RWPE2 (cell line): ENCODE measurements at places on chromosomes 3 and 15.
A peak's percentile ranks its signal among the peaks of the same experiment; 100 is the strongest.

DNA sequence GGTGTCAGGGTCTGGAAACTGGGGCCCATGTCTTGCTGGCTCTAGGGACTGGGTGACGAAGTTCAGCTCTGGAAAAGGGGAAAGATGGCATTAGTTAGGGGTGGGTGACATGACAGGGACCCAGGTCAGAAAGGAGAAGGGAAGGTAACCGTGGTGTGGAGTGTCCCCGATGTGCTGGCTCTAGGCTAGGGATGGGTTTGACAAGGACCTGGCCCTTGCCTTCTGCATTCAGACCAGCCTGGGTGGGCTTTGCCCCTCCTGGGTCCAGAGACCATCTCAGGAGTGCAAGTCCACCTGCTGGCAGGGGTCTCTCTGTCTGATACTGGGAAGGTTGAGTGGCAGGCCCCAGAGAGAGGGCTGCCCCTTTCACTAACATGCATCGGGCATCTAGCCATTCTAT lies 28.7 kb upstream of the ATP2B2 start:
- DNase-seq, result no peak

DNA sequence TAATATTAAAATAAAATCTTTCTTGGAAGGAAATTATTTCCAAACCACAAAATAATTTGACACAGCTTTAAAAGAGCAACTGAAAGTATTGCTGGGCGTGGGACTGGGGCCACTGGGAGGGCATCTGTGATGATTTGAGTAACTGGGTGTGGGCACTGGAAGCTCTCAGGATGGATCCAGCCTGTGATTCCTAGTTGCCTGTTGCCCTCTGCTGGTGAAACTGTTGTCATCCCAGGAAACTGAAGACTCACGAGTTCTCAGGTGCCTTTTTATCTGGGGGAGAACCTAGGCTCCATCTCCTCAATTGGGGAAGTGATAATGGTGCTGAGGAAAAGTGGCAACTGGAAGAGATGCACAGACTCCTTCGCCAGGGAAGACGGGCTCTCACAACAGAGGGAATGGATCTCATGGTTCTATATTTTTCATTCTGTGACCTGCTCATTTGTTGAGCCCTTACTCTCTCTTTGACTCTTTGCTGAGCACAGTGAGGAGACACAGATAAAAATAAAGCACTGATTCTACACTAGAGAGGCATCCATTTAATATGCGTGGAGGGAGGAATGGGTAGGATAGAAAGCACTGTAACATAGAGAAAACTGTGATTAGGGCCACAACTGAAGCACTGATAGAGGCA lies 61.6 kb downstream of the TPRG1 start:
- no peak for DNase-seq

DNA sequence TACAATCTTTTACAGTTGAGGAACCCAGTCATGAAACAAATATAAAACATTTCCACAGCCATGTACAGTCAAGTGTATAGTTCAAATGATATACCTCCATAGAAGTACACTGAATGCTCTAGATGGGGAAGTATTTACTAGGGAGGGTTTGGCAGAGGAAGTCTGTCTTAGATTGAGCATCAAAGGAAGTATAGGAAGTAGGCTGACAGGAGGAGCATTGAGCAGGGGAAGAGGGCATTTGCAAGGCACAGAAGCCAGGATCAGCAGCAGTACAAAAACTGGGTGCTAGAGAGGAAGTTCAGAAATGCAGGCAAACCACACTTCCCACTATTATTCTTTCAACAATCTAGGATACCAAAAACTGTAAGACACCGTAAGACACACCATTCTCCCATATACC lies 122.6 kb downstream of the ANO10 start:
- DNase-seq, result no peak

DNA sequence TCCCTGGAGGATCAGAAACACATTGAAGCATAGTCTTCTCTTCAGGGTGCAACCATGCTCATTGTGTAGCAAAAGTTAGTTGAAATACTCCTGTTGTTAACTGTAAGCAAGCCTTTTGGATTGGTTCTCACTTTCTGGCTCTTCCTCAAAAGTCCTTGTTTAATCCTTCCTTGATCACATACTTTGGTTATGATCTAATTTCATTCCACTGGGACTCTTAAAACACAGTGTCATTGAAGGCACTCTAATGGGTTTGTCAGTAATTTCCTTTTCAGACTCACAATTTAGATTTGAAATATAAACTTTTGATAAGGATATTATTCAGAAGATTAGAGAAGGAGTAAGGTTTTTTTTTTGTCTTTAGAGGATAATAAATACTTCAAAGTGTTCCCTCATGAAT lies 451.7 kb upstream of the SGO1 start:
- DNase-seq, result no peak

GRCh38 chr15:56816781-56817180 lies 83.5 kb upstream of the ZNF280D start:
- DNase-seq, result no peak

- no peak for DNase-seq
These were observed 481.9 kb upstream of the CNTN4 start for GRCh38 chr3:1616744-1617143.

GRCh38 chr3:17775073-17775472 lies 32.6 kb upstream of the TBC1D5 start:
- DNase-seq, result no peak

DNA sequence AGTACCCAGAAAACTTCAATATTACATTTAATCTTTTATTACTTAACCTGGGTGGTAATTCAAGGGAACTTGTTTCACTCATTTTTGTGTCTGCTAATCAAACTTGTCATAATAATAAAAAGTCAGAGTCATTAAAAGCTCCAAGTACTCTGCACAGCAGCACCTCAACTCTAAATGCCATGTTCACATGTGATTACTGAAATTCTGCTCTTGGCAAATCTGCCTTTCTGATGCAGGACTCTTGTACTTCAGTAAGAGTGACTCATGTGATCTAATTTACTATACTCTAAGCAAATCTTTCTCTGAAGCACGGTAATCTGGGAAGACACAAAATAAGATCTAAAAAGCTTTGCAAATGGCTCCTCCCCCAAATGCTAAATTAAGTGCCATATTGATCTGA lies 6.4 kb downstream of the ROBO1 start:
- no peak for DNase-seq

GRCh38 chr3:128077202-128077624 lies 25.0 kb downstream of the SEC61A1 start:
- no peak for DNase-seq

DNA sequence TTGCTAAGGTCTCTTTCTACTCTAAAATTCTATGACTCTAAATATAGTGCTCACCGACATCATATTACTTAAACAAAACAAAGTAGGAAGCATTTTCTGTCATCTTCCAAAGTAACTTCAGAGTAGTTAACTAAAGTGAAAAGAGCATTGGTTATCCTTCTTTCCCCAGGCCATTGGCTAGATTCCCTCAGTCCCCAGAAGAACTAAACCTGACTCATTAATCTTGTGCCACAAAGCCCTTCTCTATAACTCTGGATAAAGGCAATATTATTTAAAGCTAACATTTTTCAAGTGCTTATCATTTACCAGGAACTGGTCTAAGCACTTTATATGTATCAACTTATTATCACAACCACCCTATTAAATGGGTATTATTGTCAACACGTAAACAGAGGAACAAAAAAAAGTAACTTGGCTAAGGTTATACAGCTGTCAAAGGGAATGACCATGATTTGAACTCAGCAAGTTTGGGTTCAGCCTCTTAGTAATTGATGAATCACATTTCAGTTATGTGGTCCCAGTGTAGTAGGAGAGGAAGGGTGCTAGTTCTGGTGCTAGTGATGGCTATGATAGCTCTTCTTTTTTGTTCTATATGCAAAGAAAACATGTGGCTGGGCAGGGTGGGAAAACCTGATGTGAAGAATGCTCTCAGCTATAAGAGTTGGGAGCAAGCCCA lies 304.9 kb downstream of the FGF12 start:
- DNase-seq, result no peak

DNA sequence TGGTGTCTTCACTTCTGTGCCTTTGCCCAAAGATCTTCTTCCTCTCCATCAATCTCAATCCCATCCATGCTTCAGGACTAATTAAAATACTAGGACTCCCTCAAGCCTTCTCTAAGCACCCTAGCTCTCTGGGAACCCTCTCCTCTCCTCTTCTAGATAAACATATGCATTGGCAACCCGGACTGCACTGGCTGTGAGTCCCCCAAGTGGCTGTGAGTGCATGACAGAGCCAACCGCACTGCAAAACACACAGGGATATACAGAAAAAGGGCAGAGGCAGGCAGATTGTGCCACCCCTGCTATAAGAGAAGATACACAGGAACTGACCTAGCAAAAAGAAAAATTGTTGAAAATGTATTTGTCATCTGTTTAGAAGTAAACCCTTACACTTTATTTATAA lies 457.1 kb downstream of the MFSD1 start:
- DNase-seq, result no peak

DNA sequence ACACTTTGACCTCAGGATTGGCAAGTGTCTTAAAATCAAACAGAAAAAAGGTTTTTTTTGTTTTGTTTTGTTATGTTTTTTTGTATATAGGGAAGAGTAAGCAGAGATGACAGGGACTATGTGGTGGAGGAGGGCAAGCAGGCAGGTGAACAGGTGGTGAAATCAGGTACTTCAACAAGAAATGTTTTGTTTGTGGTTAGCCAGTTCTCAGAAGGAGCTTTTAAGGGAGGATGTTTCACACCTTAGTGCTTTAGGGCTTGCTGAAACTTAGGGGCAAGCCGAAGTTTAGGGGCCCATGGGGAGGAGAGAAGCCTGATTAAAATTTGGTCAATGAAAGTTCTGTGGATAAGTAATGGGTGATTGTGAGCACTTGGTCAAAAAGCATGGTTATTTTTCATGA lies 370.7 kb upstream of the SLCO3A1 start:
- DNase-seq, result no peak

- no peak for DNase-seq
These were observed 516.2 kb downstream of the OCA2 start for GRCh38 chr15:27582726-27583410.

GRCh38 chr3:52396907-52397591 lies 47.9 kb downstream of the SEMA3G start:
- DNase-seq, result peak; percentile 40

DNA sequence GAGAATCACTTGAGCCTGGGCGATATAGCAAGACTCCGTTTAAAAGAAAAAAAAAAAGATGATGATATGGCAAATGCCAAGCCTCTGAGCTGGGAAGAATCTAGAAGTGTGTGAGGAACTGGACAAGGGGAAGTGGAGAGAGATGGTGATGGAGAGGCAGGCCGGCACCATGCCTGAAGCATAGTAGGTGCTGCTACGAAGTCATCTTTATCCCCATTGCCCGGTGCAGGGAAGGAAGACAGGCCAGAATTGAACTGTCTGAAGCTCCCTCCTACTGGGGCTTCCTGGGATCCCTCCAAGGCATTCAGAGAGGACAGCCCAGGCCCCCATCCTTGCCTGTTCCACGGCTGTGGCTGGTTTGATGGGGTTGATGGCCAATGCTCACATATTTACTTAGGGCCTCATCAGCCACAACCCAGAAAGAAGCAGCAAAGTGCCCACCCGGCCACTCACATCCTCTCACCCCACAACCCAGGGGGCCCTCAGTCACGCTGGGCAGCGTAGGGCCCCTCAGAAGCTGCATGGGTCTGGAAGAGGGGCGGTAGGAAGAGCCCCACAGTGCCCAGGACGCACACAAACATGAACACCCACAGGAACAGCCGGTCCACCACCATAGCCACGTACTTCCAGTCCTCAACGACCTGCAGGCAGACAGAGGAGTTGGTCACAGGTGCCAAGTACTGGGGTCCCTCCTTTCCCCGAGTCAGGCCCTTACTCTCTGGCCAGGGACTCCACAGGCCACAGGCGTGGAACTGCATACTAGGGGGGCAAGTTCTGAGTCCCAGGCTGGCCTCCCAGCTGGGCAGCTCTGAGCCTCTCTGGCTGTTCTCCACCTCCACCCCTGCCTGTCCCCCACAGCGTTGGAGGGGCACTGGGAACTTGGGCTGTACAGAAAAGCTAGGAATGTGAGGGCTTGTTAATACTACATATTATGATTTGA lies 4.1 kb upstream of the CHRNA3 start:
- peak; percentile 56 for DNase-seq

DNA sequence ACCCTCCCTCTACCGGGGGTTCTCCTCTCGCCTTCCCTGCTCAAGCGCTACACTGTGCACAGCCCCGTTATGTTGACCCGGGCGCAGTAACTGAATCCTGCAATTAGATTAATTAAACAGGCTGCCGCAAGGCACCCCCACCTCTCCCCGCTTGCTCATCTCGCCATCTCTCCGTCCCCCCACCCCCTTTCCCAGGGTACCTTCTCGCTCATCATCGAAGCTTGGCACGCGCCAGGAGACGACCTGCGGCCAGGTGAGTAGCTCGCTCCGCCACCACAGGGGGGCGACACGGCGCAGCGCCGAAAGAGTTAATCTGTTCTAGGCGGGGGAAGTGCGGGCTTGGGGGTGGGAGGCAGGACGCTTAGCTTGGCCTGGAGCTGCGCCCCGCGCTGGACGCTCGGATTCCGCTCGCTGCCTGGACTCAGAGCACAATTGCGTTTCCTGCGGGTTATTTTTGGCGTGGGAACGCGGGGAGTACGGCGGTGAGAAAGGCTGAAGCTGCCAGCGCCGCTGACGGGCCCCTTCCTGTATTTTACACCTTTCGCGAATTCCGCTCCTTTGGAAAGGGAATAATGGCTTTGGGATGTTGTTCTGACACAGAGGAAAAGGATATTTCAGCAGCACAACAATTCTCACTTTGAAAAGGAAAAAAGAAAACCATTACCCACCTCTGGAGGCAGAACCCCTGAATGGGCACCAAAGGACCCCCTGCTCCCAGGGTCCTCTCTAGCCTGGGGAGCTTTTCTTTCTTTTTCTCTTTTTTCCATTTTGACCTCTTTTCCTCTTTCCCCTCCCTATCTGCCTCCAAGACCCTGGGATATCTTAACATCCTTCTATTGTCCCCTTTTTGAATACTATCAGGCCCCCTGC lies 1.5 kb downstream of the DLL4 start:
- peak; percentile 82 for DNase-seq

GRCh38 chr3:17580901-17581300 lies 161.5 kb downstream of the TBC1D5 start:
- DNase-seq, result no peak

GRCh38 chr15:100394736-100395440 lies 53.1 kb upstream of the ADAMTS17 start:
- no peak for DNase-seq

- DNase-seq, result no peak
These were observed 106.2 kb upstream of the UBE3A start for GRCh38 chr15:25545017-25545416.

DNA sequence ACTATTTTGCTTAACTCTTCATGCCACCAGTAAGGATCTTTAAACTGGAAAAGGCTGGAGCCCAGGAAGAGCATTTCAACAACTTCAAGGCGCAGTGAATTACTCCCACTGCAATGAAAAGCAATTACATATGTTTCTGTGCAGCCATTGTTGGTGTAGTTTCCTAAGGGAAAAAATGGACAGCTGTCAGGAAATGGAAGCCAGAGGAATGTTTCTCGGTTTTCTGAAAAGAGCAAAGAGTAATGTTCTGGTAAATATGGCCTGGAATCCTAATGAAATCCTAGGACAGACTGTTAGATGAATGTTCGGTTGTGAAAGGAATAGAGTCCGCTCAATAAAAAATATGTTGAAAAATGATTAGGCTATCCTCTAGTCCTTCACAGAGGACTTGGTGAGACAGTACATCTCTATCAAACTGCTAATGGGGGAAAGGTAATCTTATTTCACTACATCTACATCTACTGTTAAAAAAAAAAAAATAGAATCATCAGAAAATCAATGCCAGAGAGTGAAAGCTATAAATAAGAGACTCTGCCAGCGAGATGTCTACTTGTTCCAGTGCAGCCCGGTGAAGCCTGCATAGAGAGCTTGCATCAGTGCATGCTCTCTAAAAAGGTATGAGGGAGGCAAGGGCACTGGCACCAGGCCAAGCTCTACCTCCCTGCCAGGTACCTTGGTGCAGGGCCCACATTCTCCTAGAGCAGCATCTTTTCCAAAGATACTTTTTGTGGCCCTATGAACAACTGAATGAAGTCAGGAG lies 68.2 kb upstream of the TJP1 start:
- no peak for DNase-seq
